Activated CD4-positive, alpha-beta T cell treated with anti-CD3 and anti-CD28 coated beads, Interleukin-2, amount 50 U/mL, for 24 hours (primary cell): ENCODE measurements at places on chromosomes 6 and 20.

GRCh38 chr6:105519954-105520353 is 117.1 kb upstream of the PREP start:
- no peak for DNase-seq

GRCh38 chr6:32255199-32256153 is 31.6 kb upstream of the NOTCH4 start:
- peak; percentile 68 for DNase-seq

DNA sequence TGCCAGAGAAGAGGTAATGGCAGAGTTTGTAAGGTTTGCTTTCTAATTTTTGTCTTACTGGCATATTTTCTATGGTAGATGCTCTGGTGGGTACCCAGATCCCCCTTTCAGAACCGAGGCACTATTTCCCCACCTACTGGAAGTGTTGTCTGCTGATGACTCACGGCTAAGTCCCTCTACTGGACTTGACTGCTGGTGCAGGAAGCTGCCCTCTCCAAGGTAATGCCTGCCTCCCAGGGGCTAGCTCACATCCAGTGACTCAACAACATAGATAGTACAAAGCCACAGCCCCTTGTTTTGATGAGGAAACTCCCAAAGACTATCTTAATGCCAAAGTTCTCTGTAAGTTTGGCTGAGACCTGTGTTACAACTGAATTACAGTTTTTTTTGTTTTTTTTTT is 285.4 kb upstream of the FLRT3 start:
- no peak for DNase-seq

DNA sequence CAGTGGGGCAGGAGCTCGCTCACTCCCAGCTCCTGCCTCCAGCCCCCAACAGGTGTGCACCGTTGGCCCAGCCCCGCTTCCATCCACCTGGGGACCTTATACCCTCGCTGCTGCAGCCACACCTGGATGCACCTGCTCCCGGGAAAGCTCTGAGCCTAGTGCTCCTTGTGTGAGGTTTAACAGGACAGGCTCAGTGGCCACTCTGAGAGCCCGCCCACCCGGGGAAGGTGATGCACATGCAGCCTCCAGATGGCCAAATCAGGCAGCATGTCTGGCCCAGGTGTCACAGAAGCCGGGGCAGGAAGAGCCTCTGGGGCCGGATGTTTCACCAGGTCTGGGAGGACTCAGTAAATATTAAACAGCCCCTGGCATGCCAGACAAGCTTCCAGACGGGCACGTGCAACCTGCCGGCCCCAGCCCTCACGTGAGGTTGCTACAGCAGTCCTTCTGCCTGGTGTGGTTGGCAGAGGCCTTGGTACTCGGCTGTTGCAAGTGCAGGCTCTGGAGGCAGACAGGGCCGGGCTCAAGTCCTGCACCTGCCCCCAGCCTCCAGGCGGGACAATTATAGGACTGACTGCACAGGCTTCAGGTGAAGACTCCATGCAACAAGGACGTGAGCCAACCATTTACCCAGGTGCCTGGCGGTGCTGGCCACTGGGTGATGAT is 66.9 kb downstream of the RIPOR3 start:
- DNase-seq = no peak

DNA sequence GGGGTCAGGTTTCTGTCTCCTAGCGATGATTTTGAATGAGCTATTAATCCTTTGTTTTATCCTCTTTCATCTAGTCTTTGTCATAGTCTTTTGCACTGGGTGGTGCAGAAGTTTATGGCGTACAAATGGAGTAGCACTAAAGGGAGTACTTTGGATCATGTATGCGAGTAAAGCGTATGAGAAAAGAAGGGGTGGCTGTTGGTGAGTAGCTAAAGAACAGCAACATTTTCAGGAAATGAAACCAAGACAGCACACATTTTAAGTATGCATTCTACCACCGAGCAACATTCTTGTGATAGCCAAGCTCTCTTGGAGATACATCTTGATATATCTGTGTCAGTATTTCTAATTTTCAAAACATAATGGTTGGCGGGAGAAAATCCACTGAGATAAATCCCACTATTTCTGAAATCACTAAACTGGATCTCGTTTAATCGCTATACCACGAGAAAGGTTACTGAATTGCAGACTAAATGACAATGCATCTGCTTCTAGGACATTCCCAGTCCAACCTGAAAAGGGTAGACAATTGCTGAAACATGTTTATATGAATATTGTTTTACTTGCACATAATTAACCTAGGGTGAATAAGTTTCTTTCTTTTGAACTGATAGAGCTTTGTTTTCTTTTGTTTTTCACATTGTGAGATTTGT is 196.1 kb downstream of the TRIM27 start:
- no peak for DNase-seq

DNA sequence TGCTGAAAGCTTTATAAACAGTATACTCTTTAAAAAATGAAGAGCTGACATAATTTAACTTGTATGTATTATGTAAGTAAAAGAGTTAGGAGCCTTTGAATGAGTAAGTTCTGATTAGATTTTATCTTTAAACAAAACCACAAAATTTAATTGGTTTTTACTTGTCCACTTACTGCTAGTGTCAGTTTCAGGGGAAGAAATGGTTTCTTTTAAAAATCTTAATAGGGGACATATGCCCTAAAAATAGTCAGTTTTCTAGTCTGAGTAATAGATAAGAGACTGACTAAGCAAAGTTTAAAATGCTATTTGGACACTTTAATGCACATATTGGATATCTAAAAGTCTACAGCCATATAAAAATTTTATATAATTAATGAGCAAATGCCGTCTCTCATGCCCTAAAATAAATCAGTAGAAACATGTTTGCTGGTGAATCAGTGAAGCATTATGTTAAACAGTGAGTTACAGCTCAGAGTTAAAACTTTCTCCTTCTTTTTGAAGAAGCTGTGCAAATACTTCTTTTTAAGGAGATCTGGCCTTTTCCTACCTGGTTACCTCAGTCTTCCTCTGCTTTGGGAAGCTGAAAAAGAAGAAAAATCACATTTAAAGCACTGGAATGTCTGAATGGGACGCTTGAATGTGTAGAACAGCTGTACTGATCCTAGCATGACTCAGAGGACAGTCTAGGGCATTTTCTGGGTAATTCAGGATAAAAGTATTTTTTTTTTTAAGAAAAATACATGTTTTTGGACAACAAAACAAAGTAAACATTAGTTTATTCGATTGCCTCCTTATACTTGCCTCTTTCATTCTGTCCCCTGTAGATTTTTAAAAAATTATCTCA is 55.3 kb downstream of the CDH26 start:
- DNase-seq = no peak

DNA sequence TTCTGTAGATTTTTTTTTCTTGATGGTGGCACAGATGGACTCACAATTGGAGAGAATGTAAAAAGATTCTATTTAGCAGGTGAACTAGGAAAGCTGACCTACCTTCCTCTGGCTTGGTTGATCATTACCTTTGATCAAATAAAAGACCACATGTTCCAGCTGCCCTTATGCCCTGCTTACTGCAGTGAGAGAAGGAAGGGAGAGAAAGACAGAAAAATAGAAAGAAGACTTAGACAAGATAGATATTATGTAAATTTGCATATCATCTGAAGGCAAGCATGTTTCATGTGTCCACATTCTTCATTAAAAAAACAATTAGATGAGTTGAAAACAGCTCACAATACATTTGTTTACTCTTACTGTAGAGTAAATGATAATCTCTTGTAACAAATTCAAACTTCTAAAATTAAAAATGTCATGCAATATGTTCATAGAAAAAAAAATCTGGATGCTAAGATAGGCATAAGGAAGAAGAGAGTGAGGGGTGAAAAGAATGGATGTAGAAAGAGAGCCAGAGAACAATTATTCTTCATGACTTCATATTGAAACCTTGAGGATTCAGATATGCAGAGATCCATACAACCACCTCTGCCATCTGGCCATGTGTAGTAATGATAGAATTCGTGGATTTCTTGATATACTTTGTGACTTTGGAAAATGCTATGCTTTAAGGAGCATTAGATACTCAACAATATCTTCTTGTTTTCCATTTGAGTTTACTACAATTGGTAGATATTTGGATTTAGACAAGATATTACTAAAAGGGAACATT is 71.7 kb downstream of the RFX6 start:
- no peak for DNase-seq

DNA sequence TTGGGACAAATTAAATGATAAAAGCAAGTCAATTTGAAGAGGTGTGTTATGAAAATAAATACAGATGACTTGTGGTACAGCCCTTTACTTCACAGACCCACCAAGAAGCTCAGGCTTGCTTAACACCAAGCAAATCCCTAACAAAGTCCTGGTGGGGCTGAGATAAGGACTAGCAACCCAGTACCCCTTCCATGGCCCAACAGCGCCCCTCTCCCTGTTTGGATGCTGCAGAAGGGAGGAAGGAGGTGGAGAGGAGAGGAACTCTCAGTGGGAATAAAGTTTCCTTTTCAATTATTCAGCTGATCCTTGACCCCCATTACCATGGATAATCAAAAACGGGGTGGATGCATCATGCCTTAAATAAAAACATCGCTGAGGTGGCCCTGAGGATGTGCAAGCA is 4.5 kb upstream of the ZNF831 start:
- no peak for DNase-seq

DNA sequence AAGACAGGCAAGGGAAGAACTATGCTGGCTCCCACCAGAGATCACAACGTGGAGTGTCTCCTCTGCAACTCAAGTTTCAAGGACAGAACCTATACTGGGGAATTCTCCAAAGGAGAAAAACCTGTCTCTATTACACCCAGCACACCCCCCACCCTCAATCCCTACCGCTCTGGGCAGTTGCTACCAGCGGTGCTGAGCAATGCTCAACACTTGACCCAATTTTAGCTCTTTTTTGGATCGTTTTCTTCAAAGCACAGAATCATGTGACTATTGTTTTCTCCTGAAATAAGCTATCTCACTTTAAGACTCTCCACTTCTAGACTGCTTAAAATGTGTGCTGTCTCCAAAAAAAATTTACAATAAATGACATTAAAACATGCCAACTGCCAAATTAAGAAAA is 23.3 kb downstream of the MAP7 start:
- no peak for DNase-seq

GRCh38 chr6:135869857-135870256 is 18.4 kb downstream of the PDE7B start:
- DNase-seq = no peak

GRCh38 chr6:73579851-73580246 is 59.0 kb upstream of the EEF1A1 start:
- DNase-seq = no peak
